Kidney tubule cell (primary cell): ENCODE measurements at places on chromosomes 2 and 18.

GRCh38 chr2:133755480-133756300 lies 187.4 kb upstream of the NCKAP5 start:
- DNase-seq = no peak

DNA sequence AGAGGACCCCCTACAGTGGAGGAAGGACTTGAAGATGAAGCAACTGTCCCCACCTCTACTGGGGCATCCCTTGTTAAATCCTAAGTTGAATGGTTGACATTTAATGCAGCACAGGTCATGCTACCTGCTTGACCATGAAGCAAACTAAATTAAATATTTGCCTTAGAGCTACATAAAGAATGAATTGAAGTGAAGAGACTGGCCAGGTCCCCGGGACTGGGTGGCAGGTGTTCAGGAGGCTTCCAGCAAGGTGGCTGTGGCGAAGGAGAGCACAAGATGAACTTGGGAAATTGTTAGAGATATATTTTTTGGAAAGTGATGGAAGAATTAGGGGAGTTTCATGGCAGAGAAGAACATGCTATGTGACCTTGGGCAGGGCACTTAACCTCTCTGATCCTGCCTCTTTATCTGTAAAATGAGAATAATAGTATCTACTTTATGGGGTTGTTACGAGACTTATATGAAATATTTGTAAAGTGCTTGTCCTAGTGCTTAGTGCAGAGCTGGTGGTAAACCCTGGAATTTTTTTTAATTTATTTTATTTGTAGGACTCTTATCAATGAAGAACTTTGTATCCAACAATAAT lies 37.3 kb downstream of the EFR3B start:
- DNase-seq = no peak

DNA sequence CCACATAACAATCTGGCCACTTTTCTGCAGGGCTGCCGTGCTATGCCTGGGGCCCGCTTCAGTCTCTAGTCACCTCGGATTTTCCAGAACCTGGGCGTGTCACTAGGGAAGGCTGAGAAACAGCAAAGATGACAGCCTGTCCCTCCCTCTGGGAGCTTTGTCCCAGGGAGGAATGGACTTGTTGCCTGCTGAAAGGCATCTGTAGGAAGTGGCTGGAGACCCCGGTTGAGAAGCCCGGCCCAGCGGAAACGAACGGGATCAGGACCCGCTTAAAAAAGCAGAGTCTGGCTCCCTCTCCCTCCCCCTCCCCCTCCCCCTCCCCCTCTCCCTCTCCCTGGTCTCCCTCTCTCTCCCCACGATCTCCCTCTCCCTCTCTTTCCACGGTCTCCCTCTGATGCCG lies 149.5 kb upstream of the ZNF516 start:
- no peak for DNase-seq

DNA sequence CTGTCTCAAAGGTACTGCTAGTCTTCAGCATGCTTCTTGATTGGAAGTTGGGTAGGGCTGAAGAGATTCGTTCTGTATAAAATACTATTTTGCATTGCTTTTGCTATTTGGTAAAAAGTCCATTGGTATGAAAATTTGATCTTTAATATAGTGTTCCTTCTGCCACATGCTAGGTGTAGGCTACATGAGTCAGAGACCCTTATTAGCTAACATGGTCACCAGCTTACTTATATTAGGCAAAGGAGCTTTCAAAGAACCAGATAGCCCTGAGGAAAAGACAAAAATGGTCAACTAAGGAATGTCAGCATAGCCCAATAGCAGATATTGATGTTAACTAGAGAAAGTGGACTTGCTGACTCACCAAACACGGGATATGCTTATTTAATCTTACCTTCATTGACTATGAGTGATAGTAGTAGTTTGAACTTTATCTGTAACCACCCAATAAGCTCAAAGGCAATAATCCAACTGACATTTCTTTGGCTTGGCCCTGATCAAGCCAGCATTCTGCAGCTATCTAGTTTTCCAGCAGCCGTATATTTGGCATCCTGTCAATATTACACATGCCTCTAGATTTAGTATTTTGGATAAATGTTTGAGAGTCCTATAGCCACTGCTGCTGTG lies 110.0 kb downstream of the TPGS2 start:
- no peak for DNase-seq

DNA sequence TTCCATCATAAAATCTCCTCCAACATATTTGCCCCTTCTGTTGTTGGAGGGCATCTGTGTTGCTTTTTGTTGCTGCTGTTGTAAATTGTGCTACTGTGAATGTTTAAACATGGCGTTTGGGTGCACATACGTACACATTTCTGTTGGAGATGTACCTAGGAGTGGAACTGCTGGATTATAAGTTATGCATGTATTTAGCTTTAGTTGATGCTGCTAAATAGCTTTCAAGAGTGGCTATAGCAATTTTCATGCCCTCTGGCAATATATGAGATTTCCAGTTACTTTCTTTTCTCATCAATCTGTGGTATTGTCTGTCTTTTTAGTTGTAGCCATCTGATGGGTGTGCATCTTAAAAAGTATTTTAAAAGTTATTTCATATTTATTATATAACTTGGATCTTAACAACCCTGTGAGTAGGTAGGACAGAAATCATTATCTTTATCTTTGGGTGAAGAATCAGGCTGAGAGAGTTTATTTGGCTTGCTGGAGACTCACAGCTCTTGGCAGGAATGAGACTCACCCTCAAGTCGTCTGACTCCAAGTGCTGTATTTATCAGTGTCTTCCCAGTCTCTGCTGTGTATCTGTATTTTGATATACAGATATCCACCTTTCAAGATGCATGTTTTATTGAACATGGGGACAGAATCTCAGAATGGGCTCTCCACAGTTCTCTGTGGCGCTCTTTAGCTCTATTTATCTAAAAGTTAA lies 16.9 kb downstream of the ZNF236 start:
- DNase-seq = no peak

- no peak for DNase-seq
Observed at GRCh38 chr2:64951306-64951953, 37.8 kb upstream of the SLC1A4 start.

GRCh38 chr2:223784221-223784772 lies 53.1 kb downstream of the AP1S3 start:
- peak; percentile 30 for DNase-seq

DNA sequence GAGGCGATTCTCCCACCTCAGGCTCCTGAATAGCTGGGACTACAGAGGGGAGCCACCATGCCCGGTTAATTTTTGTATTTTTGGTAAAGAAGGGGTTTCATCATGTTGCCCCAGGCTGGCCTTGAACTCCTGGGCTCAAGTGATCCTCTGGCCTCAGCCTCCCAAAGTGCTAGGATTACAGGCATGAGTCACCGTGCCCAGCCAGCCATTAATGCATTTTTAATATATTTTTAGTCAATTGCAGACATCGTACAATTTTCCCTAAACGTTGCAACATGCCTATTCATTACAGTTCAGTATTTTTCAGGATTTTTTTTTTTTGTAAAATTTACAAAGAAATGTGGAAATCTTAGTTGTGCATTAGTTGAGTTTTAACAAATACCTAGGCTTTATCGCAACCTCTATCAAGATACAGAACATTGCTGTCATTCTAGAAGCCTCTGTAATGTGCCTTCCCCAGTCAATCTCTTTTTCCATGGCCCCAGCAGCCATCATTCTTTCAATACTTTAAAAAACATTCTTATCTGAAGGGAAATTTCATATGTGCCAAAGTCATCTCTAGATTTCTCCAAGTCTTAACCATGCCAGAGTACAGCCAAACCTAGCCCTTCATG lies 14.7 kb downstream of the NABP1 start:
- DNase-seq = peak; percentile 20

DNA sequence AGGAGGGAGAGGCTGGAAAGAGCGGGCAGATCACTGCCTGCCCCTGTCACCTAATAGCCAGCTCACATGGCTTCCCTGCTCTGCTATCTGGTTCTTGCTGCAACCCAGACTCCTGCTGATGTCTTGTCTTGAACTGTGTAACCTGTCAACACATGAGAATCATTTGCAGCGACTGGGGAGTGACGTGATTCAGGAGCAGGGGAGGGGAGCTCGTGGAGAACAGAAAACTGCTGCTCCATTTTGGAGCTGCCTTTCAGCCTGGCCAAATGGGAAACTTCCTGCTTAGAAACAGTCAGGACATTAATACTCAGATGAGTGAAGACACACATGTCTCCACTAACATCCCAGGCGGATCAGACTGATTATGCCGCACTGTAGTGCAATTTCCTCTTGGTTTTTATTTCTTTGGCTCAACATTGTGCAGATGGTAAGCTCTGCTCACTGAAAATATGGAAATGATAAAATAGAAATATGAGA lies 38.1 kb downstream of the RPL37A start:
- DNase-seq = no peak

- DNase-seq = no peak
Observed at GRCh38 chr2:233862261-233862768, 5.9 kb downstream of the MSL3B start.

DNA sequence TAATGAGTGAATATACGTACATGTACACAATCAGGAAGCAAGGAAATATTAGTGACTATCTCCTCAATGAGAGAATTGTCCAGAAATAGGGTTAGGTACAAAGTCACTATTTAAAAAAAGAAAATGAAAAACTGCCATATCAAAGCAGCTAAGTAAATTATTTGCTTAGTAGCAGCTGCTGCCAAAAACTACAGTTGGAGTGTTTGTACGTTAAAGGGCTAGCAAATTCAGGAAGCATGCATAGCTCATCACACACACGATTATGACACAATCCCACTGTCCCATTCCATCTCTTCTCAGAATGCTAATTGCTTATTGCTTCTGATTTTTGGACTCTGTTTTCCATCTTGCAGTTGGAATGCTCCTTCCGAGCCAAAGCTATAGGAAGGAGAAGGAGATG lies 2012.5 kb upstream of the LRRTM1 start:
- DNase-seq = no peak

GRCh38 chr2:241809383-241810306 lies 652 bp downstream of the NEU4 start:
- DNase-seq = no peak

DNA sequence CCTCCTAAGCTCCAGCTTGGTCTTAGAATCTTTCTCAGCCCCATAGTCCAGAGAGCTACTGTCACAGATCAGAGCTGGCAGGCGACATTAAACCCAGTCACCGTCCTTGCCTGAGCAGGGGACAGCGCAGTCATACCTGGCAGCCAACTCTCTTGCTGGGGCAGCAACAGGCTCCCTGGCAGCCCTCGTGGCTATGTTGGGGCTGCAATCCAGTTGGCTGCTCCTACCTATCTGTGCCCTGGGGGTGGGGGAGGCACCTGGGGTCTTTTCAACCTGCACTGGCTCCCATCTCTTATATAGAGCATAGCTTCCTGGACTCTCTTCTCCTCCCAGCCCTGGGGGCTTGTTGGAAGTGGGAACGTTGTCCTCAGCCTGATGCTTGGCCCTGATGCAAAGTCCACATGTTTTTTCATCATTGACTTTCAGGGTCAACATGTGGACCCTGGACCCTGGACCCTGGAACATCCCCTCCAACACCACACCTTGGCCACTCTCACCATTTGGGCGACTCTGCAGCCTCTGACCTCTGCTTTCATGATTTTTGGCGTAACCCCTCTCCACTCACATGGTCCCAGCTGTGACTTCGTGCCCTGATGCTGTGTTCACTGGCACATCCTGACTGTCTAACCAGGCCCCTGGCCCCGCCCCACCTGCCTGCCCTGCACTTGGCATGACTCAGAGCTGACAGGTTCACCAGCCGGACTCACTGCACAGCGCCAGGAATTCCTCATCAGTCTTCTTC lies 45.6 kb downstream of the ATOH8 start:
- peak; percentile 85 for DNase-seq

- DNase-seq = no peak
Observed at GRCh38 chr2:128726911-128727310, 408.2 kb upstream of the HS6ST1 start.

DNA sequence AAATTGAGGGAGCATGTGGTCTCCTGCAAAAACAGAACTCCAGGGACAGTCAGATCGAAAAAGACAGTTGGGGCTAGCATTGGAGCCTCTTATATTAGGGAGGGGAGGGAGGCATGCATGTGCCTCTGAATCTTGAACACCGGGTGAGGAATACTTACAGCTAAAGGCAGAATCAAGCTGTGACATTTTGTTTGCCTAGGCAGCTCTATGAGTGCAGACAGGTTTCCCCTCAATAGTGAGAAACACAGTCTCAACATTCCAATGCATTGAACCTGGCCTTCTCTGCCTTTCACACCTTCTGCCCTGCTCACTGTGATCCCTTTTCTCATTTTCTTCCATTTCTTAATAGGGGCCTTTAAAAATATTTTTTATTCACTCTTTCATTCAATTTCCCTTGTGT lies 140.4 kb downstream of the THSD7B start:
- DNase-seq = no peak

DNA sequence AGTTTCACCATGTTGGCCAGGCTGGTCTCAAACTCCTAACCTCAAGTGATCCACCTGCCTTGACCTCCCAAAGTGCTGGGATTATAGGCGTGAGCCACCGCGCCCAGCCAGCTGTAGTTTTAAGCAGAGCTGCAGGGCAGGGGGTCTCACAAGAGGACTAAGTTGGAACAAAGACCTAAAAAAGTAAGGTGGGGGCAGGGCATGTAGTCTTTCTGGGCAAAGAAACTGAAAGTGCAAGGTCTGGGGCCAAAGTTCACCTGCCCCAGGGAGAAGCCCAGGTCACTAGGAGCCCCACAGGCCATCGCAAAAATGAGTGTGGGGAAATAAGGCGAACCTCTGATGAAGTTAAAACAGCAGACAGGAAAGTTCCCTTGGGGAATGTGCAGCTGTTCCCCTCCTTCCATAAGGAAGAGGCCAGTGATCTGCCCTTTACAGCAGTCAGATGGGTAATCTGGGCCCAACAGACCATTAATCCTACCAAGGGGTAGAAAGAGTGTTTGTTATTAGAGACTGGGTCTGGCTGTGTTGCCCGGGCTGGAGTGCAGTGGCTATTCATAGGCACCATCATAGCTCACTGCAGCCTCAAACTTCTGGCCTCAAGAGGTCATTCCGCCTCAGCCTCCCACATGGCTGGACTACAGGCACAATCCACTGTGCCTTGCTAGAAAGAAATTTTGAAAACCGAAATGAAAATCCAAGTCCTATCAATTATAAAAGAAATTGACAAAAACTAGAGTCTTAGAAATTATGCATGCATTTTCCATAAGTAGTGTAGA lies 2.8 kb downstream of the SCLY start:
- no peak for DNase-seq

DNA sequence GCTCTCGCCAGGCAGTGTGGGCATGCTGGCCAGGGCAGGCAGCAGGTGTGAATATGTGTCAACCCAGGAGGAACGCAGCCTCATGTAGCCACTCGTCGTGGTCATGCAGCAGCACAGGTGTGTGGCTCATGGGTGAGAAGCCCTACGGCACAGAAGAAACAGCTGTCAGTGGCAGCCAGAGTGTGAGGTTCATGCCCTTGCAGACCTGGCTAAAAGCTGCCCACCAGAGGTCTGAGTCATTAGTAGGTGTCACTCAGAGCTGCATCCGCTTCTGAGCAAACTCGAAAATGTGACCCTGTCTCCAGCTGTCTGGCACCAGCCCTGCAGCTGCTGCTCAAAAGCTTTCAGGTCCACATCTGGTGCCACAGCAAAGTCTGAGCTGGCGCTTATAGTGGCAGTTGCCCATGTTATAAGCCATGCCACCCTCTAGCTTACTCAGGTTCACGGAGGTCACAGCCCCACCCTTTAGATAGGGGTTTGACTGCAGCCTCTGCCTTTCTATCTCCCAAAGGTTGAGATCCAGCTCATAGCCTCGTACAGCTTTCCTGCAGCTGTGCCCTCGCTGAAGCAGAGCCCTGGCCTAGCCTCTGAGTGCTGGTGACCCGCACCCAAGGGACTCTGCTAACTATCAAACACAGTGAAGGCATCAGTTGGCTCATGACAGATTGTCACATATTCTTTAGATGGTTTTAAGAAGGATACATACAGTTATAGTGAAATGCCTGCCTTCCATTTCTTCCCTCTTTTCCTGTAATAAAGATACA lies 195.0 kb downstream of the CCDC102B start:
- DNase-seq = no peak
